ENCODE measurements at places on chromosomes 16 and 17. TPM values are rescaled to one million over a fixed set of nuclear protein-coding genes. Genes with fewer than 3 reads are reported as not detected.

DNA sequence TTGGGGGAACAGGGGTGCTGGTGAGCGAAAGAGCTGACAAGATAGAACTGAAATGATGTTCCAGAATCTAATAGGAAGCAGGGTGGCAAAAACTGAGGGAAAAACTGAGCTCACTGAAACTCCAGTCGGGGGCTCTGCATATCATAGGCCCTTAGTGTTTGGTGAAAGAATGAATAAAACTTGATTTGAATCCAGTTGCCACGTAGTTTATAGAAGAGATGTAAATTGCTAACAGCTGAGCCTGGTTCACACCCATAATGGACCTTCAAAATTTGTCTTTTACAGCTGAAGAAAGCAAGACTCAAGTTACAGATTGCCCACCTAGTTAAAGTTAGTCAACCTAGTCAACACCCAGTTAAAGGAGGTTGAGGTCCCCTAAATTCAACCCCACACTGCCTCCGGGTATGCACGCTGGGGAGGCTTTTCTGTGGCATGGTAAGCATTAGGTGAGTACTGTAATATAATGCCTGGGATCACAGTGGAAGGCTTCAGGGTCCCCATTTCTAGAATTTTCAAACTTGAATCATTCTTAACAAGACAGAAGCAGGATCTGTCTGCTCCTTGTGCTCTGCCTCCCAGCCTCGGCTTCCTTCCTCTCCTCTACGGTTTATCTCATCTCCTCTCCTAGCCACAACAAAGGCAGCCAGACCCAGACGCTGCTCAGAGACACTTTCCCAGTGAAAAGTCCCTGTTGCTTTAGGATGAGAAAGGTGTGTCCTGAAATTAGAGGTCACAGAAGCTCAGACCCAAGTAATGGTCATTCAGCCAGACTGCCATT, 26.9 kb upstream of the SUPT4H1 start:
- no peak for DNase-seq

PRAC1 gene
- total RNA-seq = not detected

- no peak for DNase-seq
Measured at GRCh38 chr17:76691379-76692191, 19.2 kb downstream of the MXRA7 start.

TNFAIP1 gene
- total RNA-seq = 55.1 TPM

DNA sequence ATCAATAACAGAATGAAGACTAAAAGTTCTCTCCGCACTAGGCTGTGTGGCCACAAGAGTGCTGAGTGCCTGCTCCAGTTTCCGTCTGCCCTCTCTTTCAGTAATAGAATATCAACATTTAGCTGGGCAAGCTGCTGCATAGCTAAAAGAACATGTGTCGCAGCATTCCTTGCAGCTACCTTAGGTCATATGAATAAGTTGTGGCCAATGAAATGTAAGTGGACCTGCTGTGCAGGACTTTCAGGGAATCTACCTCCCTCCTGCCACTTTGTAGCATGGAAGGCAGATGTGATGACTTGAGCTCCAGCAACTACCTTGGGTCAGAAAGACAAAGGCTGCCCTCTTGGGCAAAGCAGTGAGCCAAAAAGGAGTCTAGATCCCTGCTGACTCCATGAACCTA, 25.4 kb downstream of the SLC39A11 start:
- no peak for DNase-seq

GRCh38 chr17:27807567-27808470, 7.5 kb upstream of the NOS2 start:
- no peak for DNase-seq

DNA sequence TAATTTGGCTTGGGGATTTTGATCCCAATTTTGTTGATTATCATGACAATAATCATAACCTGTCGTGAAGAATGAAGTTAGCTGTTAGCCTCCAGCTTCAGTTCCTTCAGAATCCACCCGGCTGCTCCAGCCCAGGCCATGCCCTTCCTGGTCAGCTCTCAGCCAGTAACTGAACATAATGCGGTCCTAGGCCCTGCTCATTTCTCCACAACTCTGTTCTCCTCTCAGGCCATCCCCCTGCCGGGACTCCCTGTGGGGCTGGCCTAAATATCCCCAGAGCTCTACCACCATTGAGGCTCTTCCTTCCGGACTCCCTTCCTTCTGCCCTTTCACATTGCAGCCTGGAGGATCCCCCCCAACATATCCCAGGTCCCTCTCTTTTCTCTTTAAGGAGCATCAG, 833.4 kb upstream of the GOT2 start:
- no peak for DNase-seq

DNA sequence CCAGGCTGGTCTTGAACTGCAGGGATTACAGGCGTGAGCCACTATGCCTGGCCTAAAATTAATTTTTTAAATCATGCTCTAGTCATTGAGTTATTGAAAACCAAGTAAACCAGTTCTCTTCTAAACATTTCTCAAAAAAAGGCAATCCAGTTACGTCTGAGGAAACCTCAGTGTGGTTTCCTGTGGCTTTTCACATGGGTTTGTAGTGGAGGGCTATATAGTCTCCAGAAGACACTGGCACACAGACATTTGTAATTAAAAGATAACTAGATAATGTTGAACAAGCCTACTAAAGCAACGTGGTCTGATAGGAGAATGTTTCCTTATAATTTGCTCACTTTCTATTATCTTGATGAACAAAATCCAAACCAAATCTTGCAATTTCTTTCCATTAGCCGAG, 5.2 kb upstream of the TOB1 start:
- DNase-seq = no peak

All from ureter (tissue), 1 donor.